Activated CD4-positive, alpha-beta T cell treated with anti-CD3 and anti-CD28 coated beads, Interleukin-2, amount 50 U/mL, for 1 hour (primary cell): ENCODE measurements at places on chromosomes 12 and 14.

DNA sequence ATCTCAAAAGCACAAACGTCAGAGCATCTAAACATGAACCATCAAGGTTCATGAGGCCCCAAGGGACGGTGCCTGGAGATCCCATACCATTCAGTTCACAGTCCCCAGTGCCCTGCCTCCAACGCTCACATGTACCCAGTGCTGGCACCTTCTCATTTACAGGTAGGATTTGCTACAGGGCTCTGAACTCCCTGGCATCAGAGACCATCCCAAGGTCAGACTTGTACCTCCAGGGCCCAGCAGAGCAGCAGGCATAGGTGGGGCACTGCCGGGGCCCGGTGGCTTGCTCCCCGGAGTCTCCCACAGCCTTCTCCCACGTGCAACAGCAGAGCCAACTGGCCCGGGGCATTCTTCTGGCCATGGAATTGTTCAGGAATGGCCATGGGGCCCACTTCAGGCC, 114.8 kb downstream of the BCL11B start:
- DNase-seq = no peak

- no peak for DNase-seq
Measured at GRCh38 chr12:106682594-106683234, 91.8 kb upstream of the RIC8B start.

- DNase-seq = no peak
Measured at GRCh38 chr14:91778217-91778616, 46.3 kb upstream of the CATSPERB start.

DNA sequence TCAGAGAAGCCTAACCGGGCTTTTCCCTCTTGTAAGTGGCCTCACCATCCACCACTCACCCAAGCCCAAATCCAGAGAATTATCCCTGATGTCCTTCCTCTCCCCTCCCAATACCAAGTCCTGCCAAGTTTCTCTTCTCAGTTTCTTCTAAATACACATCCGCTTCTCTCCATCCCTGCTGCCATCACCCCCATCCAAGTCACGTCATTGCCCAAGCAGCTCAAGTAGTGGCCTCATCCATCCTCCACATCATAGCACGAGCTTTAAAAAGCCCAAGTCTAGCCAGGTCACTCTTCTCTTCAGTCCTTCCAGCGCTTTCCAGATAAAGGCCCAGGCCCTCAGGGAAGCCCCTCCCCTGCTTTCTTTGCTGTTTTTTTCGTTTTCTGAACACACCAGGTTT, 25.4 kb downstream of the IL31 start:
- DNase-seq = no peak

GRCh38 chr12:70829070-70829469, 91.5 kb downstream of the PTPRR start:
- no peak for DNase-seq

DNA sequence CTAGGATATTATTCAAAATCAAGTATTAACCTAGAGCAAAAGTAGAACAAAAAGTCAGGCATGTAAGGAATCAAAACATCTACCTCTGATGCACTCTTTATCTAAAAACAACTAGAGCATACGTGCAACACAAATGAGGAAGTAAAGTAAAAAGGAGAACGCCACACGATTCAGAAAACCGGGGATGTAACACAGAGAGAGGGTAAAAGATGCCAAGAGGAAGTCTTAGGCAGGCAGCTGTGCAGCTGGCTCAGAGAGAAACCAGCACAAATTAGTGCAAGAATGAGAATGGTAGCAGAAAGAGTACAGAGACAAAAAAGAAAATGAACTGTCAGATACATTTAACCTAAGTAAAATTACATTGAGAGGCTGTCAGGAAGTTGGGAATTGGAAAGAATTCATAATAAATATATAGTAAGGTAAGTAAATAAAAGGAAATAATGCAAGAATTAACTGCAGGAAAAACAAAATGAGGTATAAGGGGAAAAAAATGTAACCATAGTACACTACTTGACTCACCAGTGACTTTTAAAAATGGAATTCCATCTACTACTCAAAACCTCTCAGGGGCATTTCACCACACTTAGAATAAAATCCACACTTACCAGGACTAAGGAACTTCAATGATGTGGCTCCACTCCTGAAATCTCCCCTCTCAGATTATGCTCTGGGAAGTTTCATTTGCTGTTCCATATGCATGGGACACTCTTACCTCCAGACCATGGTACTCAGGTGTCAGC, 17.1 kb downstream of the BCAT1 start:
- DNase-seq = no peak

DNA sequence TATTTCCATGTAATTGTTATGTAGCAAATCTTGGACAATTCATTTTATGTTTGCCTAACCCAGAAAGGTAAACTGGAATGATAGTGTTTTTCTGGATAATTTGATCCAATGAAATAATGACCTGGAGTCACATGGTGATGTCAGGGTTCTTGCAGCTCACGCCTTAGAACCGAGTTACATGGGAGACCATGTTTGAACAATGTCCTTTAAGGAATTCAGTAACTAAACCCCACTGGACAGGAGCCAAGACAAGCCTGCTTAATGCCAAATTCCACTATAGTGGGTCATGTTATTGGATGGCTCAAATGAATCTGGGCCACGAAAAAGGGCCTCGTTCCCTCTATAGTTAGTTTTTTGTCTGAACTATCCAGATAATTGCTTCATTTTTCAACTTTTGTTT, 255.8 kb upstream of the HMGA2 start:
- DNase-seq = no peak

GRCh38 chr12:8644345-8645248, 18.0 kb downstream of the MFAP5 start:
- peak; percentile 26 for DNase-seq

DNA sequence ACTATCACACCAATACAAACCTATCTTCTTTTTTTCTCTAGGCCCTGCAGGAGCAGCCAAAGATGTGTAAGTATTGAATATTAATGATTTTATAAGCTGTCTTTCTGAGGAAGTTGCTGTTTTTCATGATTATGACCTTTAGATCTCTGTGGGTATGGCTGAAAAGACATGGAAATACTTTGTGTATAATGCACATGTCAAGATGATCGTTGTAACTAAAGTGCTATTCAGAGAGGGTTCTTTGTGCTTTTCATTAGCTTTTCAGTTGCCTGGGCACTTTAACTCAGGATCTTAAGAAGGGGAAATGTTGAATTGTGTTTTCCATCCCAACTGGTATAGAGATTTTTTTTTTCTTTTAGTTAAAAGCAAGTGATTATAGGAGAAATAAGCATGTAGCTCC, 18.1 kb downstream of the C12orf75 start:
- no peak for DNase-seq

DNA sequence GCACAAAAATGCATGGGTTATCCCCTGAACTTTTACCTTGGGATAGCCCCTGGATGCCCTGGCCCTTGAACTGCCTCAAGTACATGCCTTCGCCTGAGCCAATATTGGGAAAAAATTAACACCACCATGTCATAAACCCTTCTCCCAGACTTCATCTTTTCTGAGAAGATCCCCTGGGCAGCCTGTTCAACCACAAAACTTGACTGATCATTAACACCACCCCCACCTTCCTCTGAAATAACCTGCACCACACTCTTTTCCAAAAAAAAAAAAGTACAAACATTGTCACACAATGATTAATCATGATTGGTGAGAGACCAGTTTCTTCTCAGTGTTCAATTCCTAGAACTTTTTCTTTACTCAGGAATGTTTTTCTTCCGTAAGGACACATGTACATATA, 217.9 kb downstream of the PAX9 start:
- DNase-seq = no peak

GRCh38 chr14:56649382-56649781, 69.8 kb downstream of the TMEM260 start:
- no peak for DNase-seq

DNA sequence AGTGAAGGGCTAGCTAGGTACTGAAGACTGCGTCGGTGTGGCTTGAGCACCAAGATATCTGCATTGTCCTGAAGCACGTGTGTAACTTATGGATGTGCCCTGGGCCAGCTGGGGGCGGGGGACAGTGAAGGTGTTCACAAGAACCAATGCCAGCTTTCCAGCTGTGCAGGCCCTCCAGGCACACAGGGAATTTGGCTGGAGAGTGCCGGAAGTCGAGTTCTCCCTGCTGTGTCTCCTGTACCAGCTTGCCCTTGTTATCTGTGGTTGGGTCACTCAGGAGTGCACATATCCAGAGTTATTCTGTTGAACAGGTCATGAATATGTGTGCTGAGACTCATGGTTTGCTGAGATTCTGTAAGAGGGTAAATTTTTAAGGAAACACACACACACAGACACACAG, 75.9 kb upstream of the CRY1 start:
- DNase-seq = no peak

GRCh38 chr14:35252451-35252868, 39.7 kb upstream of the PSMA6 start:
- DNase-seq = no peak

GRCh38 chr12:40693207-40693821, 1.1 kb downstream of the CNTN1 start:
- DNase-seq = no peak

DNA sequence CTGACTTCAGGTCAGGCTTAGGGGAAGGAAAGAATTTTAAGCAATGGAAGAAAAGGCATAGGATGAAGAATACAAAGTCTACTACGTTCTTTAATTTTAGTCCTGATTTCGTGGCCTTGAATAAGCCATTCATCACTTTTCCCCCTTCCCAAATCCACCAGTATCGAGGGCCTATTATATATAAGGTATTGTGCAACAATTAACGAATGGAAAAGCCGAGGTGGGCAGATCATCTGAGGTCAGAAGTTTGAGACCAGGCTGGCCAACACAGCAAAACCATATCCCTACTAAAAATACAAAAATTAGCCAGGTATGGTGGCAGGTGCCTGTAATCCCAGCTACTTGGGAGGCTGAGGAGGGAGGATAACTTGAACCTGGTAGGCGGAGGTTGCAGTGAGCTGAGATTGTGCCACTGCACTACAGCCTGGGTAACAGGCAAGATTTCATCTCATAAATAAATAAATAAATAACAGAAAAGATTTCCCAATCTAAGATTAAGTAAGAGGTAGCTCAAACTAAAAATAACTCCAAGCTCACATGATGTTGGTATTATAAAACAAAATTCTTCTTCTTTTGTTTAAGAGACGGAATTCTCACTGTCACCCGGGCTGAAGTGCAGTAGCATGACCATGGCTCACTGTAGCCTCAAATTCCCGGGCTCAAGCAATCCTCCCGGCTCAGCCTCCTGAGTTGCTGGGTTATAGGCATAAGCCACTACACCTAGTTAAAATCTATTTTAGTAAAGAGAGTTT, 58.3 kb upstream of the NR2C1 start:
- no peak for DNase-seq

GRCh38 chr12:24561882-24562770, 386.8 kb downstream of the BCAT1 start:
- no peak for DNase-seq

GRCh38 chr12:108629151-108629550, 4.5 kb downstream of the SELPLG start:
- DNase-seq = no peak
